ENCODE measurements at places on chromosomes 7 and 10. TPM values are rescaled to one million over a fixed set of nuclear protein-coding genes. Genes with fewer than 3 reads are reported as not detected.

ZFAND4 gene
- 3.9 TPM for total RNA-seq

PDE6C gene
- not detected for total RNA-seq

RET gene
- 0.26 TPM for total RNA-seq

LBX1 gene
- total RNA-seq = not detected

TUBAL3 gene
- 0.26 TPM for total RNA-seq
